Stimulated activated CD8-positive, alpha-beta memory T cell treated with anti-CD3 and anti-CD28 coated beads, Interleukin-4, amount 100 ng/mL, for 1 hour (primary cell): ENCODE measurements at places on chromosomes 7 and 10.

DNA sequence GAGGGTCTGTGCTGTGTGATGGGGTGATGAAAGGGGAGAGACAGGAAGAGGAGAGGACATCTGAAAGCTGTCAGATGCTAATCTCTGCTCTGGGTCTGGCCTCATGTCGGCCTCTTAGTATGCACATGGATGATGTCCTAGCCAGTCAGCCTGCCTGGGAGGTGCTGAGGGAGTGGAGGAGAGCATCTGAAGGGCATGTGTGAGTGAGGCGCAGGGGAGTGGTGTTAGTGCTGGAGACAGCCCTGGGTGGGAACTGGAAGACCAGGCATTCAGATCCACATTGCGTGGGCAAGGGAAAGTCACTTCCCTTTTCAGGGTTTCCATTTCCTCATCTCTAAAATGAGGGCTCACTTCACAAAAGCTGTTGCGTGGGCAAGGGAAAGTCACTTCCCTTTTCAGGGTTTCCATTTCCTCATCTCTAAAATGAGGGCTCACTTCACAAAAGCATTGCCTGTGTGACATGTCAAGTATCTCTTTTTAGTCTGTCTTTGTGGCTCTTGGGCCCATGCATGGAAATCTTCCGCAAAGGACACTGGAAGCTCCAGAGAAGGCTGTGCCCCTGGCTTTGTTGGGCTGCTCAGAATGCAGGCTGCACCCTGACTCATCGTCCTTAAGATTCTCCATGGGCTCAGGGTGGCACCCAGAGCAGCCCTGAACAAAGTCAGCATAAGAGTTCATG lies 10.0 kb downstream of the SFTPD start:
- DNase-seq: no peak

DNA sequence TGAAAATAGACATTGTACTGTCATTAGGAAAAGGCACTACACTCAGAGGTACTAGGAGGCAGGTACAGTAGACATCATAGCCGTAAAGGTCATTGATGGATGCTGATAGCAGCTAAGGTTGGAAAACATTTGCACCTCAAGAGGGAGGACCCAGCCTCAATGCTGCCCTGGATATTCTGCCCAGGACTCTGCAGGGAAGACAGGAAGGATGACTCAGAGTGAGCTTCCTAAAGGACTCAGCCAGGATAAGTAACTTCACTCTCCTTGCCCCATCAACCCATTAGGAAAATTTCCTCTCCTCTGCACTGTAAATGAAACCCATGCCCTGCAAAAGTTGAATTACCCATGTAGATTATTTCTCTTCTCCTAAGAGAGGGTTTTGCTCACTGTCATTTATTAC lies 617.9 kb upstream of the MKI67 start:
- no peak for DNase-seq

GRCh38 chr7:139718859-139719258 lies 58.9 kb downstream of the HIPK2 start:
- DNase-seq: no peak

DNA sequence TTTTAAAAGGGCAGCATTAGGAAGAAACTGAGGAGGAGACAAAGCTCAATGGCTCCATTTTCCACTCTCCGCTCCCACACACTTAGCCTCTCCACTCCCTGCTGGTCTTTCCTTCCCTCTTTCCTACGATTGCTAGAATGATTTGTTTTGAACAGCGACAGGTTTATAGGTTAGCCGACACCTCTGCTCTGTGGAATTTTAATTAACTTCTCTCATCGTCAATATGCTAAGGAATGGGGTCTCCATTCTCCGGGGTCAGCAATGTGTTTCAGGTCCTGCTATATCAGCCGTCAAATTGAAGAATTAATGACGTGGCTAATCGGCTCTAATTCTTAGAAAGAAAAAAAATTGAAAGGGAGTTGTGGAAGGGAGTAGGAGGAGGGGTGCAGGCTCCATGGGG lies 28.9 kb downstream of the FBXW4 start:
- DNase-seq: no peak

- no peak for DNase-seq
These were observed 99.8 kb upstream of the GJD4 start for GRCh38 chr10:35505241-35505873.
